ENCODE measurements at places on chromosomes 3 and 15.

DNA sequence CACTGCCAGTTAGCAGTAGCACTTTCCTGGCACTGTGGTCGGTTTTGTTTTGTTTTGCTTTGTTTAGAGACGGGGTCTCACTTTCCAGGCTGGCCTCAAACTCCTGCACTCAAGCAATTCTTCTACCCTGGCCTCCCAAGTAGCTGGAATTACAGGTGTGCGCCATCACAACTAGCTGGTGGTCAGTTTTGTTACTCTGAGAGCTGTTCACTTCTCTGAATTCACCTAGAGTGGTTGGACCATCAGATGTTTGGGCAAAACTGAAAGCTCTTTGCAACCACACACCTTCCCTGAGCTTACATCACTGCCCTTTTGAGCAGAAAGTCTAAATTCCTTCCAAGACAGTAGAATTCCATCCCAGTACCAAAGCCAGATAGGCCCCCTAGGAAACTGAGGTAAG is 22.6 kb downstream of the CLDN18 start:
- DNase-seq, result no peak

DNA sequence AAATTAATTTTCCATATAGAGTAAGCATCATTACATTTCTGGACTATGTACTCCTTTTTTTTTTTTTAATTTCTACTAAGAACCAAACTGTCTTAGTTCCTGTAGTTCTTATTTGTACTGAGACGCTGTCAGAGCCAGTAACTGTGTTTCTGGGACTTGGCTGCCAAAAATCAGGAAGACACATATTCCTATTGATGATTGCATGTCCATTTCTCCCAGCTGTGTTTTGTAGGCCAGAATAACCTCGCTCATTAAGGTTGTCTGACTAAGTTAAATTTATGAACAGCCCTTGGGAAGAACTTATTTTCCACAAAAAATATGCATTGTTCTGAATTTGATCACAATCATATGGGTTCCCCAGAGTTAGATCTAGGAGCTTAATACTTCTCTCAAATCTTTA is 29.5 kb downstream of the PLSCR5 start:
- no peak for DNase-seq

- no peak for DNase-seq
These were observed 70.3 kb downstream of the NUP210 start for GRCh38 chr3:13349823-13350222.

DNA sequence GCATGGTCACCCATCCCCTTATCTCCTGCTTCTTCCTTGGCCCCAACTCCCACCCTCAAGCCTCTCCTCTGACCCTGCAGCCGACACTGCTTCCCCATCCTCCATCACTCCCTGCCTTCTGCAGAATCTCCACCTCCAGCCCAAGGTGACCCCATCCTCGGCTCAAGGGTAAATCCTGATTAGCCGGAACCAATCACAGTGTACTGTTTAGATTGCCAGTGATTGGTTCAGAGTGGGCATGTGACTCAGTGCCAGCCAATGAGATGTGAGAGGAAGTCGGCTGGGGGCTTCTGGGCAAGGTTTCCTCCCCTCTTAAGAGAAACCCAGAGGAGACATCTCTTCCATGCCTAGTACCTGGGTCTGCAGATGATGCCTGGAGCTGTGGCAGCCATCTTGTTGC is 10.3 kb downstream of the CACNA2D2 start:
- no peak for DNase-seq

DNA sequence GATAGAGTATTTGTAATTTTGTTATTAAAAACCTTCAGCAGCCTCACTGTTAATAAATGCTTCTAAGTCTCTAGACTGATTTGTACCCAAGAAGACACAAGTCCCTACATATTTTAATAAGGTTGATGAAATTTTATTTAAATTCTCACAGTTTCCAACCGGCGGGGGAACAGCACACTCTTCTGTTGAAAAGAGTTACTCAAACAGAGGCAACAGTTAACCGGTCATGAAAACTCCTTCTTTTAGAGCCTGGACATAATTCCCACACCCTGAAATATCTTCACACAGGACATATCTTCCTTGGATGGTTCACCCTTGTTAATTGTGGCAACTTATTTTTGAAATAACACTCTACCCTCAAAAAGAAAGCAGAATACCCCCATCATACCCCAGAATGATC is 278.8 kb downstream of the FOXP1 start:
- DNase-seq, result no peak

DNA sequence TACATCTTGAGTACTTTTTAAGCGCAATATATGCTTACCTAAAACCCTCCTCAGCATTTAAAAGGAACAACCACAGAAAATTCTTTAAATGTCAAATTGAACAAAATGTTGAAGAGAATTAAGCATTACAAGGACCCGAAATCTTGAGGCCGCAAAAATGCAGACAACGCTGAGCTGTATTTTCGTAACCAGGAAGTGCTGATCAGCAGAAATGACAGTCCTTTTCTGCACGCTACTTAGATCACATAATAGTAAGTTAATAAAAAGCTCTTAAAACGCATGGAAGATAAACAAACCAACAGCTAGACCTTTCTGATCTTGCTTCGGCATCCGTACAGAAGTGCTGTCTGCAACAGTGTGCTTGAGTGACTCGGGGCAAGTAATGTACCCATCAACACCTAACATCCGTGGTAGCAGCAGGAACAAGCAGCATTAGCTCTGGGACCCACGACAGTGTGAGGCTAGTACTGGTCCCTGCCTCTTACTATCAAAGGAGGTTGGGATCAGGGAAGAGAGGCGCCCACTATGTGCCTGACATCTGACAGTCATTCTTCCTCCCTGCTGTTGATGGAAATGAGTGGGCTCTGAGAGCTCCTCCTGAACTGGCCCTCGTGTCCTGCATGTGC is 1.8 kb upstream of the SSUH2 start:
- no peak for DNase-seq

DNA sequence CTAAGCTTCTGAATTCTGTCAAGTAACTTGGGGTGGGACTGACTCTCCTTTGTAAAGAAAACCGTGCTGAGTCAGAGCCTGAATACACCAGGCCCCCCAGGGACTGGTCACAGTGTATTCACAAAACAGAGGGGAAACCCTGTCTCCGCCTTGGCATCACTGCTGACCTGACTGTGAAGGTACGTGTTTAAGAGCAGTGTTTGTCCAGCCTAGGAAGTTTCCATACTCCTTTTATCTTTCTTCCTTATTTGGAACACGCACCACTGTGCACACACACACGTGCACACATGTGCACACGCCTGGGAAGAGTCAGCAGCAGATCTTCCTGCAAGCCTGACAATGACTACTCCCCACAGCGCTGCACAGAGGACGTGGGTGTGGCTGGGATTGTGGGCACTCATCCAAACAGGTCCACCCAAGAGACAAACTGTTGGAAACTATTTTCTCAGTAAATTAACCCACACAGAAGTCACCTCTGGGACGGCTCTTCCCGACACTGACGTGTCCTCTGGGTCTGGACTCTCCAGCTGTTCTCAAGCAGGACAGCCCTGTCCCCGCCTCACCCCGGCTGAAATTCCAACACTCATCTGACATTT is 87.7 kb downstream of the ATP10A start:
- DNase-seq, result peak; percentile 69

DNA sequence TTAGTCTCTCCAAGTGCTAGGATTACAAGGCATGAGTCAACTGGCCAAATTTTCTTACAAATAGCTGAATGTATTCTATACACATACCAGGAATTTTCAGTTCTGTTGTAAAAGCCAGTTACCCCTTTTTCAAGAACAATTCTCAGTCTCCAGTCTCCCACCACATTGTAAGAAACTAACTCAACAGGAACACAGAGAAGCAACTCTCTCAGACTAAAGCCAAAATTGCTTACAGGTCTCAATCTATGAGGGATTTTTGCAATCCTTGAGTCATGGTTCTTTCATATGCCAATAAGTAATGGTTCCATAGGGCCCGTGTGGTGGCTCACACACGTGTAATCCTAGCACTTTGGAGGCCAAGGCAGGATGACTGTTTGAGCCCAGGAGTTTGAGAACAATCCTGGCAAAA is 8.5 kb downstream of the IP6K2 start:
- no peak for DNase-seq

DNA sequence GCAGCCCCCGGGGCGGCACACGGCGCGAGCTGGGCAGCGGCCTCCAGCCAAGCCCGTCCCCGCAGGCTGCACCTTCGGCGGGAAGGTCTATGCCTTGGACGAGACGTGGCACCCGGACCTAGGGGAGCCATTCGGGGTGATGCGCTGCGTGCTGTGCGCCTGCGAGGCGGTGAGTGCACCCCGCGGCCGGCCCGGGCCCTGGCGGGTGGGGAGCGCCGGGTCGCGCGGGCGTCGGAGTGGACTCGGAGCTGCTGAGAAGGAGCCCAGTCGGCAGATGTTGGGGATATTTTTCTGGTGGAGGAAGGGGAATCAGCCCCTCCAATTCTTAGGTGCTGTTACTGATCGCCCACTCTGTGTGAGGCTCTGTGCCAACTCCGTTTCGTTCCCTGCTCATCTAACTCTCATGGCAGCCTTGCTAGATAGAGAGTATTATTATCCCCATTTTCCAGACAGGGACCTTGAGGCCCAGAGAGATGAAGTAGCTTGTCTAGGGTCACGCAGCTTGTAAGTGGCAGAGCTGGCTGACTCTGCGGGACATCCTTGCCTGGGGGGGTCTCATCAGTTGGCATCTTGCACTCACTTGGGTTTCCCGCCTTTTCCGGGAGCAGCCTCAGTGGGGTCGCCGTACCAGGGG is 890 bp downstream of the CHRD start:
- DNase-seq, result no peak

DNA sequence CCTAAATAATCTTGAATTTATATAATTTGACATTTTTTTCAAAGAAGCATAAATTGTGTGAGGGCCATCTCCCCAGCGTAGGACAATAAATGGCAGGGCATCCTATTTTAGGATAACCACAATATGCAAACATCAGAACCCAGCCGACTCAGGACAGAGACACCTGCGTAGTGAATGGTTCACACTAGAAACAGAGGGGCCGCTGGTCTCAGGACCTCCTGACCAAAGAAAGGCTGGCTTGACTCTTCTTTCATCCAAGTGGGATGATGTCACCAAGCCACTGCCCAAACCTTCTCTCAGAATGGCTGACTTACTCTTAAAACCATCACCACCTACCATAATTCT is 162.1 kb downstream of the FOXP1 start:
- DNase-seq, result no peak

- DNase-seq, result no peak
These were observed 21.9 kb upstream of the PLSCR2 start for GRCh38 chr3:146491303-146491702.

GRCh38 chr3:147299656-147300055 is 106.7 kb downstream of the ZIC4 start:
- DNase-seq, result no peak

GRCh38 chr15:100777821-100778220 is 101.8 kb upstream of the ALDH1A3 start:
- no peak for DNase-seq

DNA sequence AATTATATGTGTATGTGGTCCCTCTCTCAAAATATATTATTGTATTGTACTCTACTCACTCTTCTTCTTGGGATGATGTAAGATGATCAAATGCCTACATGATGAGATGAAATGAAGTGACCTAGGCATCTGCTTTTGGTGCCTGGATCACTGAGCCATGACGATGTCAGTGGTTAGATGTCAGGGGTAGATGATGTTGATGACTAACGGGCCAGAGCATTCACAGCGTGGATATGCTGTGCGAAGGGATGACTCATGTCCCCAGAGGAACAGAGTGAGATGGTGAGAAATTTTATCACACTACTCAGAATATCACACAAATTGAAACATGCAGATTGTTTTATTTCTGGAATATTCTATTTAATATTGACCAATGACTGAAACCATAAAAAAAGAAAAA is 233.9 kb upstream of the CADM2 start:
- no peak for DNase-seq

- no peak for DNase-seq
These were observed 24.0 kb upstream of the C3orf70 start for GRCh38 chr3:185176750-185177359.

DNA sequence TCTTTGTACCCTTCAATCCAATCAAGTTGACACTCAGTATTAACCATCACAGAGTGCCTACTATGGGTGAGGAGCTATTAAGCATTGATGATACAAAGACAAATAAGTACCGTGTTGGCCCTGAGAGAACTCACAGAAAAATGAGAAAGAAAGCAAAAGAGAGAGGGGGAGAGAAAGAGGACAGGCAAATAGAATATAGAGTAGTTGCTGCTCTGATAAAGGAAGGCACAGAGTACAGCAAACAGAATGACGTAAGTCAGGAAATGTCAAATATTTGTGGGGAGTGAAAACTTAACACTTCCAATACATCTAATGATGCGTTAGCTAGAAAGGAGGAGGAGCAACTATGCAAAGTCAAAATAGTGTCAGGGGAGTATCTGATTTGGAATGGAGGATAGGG is 320.6 kb upstream of the KCNH8 start:
- no peak for DNase-seq

DNA sequence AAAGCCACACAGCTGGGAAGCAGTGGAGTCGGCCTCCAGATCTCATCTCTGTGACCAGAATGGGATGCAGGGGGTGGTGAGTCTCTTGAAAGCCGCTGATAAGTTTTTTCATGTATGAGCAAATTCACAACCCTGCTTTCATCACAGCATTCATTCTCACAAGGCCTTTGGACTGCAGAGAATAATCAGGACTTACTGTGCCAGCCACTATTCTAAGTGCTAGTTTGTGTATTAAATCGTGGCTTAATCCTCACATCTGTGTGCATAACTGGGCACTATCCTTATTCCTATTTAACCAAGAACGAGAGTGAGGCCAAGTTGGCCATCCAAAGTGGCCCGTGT is 64.2 kb upstream of the POLG start:
- DNase-seq, result no peak

DNA sequence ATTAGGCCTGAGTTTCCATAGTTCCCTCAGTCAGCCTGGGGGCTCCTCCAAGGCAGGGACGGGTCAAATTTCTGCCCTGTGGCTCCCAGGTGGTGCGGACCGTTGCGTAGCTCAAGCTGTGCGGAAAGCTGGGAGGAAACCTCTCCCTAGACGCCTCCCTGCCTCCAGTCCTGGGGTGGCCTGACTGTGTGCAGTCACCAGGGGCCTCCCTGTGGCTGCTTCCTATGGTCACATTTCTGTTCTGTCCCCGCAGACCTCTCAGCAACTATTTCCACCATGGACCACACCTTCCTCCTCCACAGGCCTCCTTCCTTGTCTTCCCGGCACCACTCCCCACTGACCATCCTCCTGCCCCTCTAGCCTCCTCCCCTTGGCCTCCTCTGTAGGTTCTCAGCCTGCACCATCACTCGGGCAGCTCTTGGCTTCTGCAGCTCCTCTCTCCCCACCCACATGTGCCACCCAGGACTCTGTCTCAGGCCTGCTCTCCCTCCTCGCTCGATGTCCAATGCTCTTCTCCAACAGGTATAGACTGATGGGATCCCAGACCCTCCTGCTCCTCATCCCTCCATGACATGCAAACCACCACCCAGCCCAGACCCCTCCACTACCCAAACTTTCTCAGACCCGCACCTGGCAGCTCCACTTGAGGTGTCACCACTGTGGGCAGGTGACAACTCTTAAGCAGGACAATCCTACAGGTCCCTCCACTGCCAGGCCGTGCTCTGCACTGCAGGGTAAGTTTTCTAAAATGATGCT is 26.9 kb upstream of the SEC13 start:
- no peak for DNase-seq

- no peak for DNase-seq
These were observed 16.1 kb downstream of the CASR start for GRCh38 chr3:122199552-122199951.

All from ureter (tissue), 1 donor.